ENCODE measurements at places on chromosomes 13 and 19. TPM values are rescaled to one million over a fixed set of nuclear protein-coding genes. Genes with fewer than 3 reads are reported as not detected.

Gene LILRB1
- total RNA-seq, result 10.9 TPM

Gene ZNF221
- total RNA-seq, result 6.2 TPM

Gene ZNF573
- 12.2 TPM for total RNA-seq

Gene ZNF616
- total RNA-seq, result 12.8 TPM

Gene SIRT2
- total RNA-seq, result 36.0 TPM

Gene KLF1
- total RNA-seq, result not detected

Gene F10
- total RNA-seq, result 5.1 TPM

Gene BRCA2
- total RNA-seq, result 2.0 TPM

Gene NALCN
- 2.4 TPM for total RNA-seq

Gene ERVV-1
- not detected for total RNA-seq

Gene PSG3
- total RNA-seq, result not detected

Gene SLC6A16
- 3.7 TPM for total RNA-seq

GRCh38 chr19:5255602-5256231 is 84.9 kb downstream of the PTPRS start:
- no peak for DNase-seq

DNA sequence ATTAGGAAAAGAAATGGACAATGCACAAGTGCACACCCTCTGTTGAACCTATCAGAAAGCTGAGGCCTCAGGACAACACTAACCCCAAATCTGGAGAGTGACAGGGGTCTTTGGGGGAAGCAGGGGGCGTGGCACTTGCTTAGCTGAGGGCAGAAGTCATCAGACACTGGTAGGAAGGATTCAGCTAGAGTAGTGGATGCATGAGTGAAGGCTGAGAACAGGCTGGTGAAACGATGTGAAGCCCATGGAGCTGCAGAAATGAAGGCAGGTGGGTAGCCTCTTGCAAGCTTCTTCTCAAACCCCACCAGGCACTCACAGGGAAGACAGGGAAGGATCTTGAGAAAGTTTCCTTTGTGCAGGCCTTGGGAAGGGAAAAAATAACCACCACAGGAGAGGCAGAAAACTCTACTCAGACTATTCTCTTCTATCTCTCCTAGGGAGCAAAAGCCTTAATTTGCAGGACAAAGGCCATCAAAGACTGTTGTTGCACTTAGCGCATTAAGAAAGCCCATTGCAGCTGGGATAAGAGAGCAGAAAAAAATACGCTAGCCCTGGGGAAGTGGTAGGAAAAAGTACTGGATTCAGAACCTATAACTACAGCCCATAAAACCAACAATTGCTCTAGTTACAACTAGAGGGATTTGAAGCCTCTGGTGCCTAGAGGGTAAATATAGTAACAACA is 193.3 kb upstream of the ZNF536 start:
- no peak for DNase-seq

- DNase-seq, result no peak
Observed at GRCh38 chr13:105672881-105673280, 862.6 kb downstream of the EFNB2 start.

DNA sequence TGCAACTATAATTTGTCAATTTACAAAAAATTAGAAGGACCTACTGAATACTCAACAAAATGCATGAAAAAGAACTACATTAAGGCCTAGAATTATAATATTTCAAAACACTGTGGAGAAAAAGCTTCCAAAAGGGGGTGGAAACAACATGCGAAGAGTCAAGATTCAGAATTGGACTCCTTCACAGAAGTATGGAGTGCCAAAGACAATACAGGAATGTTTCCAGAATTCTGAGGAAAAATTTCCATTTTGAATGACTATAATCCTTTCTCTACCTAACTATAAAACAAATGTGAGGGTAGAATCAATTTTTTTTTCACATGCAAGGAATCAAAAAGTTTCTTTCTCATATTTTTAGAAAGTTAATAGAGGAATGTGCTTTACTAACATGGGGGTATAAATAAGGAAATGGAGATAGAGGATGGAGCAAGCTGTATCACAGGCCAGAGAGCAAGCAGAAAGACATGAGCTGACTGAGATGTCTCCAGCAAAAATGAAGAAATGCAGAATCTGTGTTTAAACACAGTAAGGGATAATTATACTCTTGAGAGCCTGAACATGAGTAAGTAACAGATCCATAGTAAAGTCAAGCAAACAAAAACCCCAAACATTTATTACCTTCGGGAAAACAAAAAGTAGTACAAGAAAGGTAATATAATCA is 39.5 kb upstream of the SMAD9 start:
- no peak for DNase-seq

DNA sequence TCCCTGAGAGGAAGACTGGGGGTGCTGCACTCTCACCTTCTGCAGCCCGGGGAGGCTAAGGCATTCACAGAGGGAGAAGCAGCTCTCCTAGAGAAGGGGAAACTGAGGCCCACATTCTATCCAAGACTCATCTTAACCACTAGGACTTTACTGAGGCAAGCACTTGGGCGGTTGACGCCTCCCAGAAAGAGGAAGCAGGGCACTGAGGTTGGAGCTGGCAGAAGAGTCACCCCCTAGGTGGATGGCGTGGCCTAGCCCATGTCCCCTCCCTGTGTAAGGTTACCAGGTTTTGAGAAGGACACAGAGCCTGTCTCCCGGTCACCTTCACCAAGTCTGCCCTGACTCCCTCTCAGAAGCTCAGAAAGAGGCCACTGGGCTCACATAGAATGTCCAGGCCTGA is 2.7 kb downstream of the S1PR2 start:
- DNase-seq, result no peak

DNA sequence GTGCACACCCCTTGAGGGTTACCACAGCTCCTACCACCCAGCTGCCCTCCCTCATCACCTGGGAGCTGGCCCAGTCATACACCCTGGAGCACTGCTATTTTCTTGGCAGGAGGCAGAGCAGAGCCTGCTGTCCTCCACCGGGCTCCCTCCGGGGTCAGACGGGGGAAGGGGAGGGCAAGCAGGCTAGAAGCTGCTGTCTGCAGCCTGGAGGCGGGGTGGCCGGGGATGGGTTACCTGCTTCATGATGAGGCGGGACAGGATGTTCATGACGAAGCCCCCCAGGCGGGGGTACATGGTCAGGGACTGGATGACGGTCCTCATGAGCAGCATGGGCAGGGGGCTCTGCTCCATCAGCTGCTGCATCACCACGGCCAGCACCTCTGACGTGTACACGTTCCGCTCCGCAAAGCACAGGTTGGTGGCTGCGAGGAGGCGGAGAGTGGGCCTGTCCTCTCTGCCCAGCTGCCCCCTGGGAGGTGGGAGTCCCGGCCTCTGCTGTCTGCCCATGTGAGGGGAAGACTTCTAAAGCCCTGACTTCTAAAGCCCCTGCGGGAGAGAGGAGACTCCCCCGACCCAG is 2.7 kb upstream of the RSPH6A start:
- DNase-seq, result peak; percentile 61

GRCh38 chr13:27188239-27188638 is 16.6 kb upstream of the USP12 start:
- DNase-seq, result no peak

GRCh38 chr13:30572859-30573275 is 44.9 kb upstream of the USPL1 start:
- no peak for DNase-seq

- DNase-seq, result no peak
Observed at GRCh38 chr13:25249001-25249543, 38.2 kb downstream of the MTMR6 start.

DNA sequence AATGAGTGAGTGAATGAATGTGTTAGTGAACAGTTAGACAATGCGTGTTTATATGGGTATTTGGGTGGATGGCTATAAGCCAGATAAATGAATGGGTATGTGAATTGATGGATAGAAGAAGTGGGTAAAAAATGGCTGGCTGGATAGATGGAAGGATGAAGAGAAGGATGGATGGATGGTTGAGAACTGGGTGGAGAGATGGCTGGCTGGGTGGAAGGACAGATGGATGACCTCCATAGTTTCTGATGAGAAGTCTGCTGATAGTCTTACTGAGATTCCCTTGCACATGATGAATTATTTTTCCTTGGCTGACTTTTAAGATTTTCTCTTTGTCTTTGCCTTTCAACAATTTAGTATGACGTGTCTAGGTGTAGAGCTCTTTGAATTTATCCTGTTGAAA is 57.4 kb downstream of the RYR1 start:
- DNase-seq, result no peak

GRCh38 chr13:76019421-76020044 is 383.4 kb downstream of the LMO7 start:
- peak; percentile 30 for DNase-seq

DNA sequence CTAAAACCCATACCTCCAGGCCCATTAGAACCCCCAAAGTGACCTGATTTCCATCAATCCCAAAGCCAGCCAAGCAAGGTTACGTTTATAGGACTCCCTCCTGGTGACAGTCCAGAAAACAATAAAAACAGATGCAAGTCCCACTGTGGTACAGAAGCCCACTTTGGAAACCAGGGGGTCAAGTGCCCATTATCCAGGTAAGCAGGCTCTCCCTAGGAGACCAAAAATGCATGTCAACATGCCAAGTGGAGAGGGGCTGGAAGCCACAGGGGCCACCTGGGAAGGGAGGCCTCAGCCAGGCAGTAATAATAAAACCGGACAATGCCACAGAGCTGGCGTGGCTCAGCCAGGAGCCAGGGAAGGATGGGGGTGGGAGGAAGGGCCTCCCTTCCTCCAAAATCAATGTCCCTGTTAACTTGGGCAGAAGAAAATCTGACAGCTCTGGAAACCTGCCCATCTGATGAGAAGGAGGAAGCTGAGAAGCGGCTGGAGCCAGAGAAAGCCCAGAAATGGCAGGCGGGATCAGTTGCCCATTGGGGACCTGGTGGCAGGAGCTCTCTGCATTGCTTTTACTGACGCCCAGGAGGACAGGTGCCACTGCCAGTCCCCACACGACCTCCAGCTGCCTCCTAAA is 160.4 kb downstream of the ZIC5 start:
- DNase-seq, result no peak

DNA sequence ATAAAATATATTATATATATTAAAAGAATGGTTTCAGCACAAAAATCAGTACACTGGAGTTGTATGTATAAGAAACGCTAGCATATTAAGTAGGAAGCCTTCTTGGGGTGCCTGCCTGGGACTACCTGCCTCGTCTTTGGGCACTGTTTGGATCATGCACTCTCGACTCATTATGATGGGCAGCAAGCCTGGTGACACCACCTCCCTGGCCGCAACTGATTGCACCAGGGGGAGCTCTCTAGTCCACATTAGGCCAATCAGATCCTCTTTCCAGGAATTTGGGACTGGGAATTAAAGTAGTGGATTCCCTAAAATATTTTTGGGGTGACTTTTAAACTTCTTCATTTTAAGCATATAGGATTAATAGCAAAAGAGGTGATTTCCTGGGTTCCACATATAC is 56.0 kb upstream of the RGCC start:
- DNase-seq, result peak; percentile 59

GRCh38 chr19:23203841-23204344 is 46.3 kb downstream of the ZNF724 start:
- peak; percentile 18 for DNase-seq

DNA sequence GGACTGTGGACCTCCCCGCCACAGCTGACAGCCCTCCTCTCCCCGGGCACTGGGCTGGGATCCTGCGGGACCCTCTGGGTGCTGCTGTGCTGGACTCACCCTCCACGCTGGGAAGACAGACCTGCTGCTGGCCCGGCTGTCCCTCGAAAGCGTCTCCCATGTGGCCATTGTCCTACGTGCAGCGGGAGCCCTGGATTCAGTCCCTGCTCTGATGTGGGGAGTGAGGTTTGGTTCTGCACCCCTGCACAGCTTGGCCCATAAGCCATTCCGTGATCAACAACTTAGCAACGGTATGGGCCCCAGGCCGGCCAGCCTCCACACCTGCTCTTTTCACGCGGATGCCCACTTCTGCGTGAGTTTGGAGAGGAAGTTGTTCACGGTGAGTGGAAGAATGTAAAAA is 195.2 kb downstream of the TEX29 start:
- no peak for DNase-seq

GRCh38 chr19:18062028-18062427 is 24.7 kb downstream of the IL12RB1 start:
- no peak for DNase-seq

DNA sequence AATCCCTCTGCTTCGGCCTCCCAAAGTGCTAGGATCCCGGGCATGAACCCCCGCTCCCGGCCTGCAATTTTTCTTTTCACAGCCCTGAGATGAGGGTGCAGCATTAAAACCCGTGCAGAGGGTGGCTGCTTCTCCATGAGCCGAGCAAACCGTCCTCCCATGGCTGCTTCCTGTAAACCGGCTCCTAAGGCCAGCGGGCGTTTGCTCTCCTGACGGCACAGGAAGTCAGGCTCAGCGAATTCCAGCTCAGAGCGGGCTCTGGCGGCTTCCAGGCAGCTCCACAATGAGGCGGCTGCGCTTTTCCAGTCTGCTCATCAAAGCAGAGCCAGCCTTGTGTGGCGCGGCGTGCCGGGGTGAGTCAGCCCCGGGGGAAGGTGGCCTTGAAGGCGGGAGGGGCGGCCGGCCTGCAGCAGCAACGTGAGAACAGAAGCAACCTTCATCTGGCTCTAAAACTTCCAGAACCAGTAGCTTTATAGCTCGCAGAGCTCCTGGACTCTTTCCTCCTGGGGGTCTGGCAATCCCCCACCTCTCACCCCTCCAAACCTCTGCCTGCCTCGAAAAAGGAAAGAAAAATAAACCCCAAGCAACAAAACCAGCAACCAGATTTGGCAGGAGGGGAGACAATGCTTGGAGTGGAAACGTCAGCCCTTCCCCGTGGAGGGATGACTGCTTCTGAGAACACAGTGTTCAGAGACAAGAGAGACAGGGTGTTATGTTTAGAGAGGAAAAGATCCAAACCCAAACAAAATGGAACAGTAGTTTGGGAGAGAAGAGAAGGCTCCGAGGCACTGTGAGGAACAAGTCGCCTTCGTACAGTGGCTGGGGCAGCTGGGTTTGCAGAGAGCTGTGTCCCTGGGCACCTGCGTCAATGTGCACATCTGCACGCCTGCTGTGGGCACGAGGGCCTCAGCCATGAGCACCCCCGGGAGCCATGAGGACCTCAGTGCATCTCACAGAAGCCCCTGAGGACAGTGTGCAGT is 67.8 kb downstream of the GADD45B start:
- DNase-seq, result peak; percentile 95

- DNase-seq, result no peak
Observed at GRCh38 chr13:38902551-38902950, 88.1 kb downstream of the STOML3 start.

DNA sequence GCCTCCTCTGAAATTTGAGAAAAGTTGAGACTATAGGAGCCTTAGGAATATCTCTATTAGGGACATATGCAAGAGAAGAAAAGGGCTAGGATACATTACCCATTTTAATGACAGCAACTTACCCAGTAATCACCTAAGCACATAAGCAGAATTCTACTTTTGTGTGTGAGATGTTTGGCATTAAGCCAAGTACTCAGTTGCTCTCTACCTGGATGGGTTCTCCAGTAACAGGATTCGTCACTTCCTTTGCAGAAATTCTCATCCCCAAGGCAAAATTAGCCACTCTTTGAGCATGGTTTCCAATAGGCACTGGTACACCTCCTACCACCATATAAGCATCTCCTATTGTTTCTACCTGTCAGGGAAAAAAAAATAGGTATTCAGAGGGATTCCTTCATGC is 95.1 kb downstream of the C13orf42 start:
- DNase-seq, result no peak

DNA sequence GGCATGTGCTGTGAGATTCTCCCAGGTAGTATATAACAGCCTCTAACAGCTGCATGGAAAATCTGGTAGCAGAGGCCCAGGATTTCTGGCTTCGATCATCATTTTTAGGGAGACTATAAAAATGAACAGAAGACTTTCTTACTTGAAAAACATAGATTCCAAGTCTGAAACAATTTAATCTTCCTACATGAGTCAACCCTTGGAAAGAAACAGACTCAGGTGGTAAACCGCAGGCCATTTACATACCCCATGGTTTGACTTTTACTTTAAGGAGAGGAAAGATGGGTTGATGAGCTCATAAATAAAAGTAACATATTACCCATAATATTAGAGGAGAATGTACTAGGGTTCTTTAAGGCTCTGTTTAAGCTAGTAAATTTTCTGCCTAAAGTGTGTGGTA is 121.6 kb downstream of the CYSLTR2 start:
- no peak for DNase-seq
